ENCODE measurements at places on chromosomes 6 and 20. TPM values are rescaled to one million over a fixed set of nuclear protein-coding genes. Genes with fewer than 3 reads are reported as not detected.

Gene GHRH
- total RNA-seq = not detected

Gene ELOVL2
- 0.31 TPM for total RNA-seq

Gene ADAM33
- not detected for total RNA-seq

Gene PDE7B
- not detected for total RNA-seq

Gene PKIB
- total RNA-seq = 21.9 TPM

Gene RSPH3
- 2.6 TPM for total RNA-seq

Gene PRR18
- not detected for total RNA-seq

Gene ID1
- total RNA-seq = 167 TPM

Gene KIF25
- not detected for total RNA-seq

Gene SNAP25
- total RNA-seq = not detected

Gene IPCEF1
- 0.02 TPM for total RNA-seq

Gene OTOR
- not detected for total RNA-seq

Gene IMPG1
- total RNA-seq = not detected

Gene SYCP2
- 1.5 TPM for total RNA-seq

Gene SLC35D3
- total RNA-seq = not detected

- no peak for DNase-seq
- no peaks in the 10 kb centered on the region for H3K4me1 ChIP-seq
- H3K36me3 ChIP-seq = no peaks in the 10 kb centered on the region
- no peak overlapping the region for H3K27ac ChIP-seq
- H3K27me3 ChIP-seq = no peaks in the 10 kb centered on the region
Measured at GRCh38 chr20:9807136-9807535, 31.7 kb downstream of the PAK5 start.

- H3K27ac ChIP-seq = no peak overlapping the region
- no peaks in the 10 kb centered on the region for H3K27me3 ChIP-seq
- H3K4me3 ChIP-seq = no peak overlapping the region
- no peak for DNase-seq
Measured at GRCh38 chr20:50587291-50587961, 77.2 kb downstream of the PTPN1 start.

DNA sequence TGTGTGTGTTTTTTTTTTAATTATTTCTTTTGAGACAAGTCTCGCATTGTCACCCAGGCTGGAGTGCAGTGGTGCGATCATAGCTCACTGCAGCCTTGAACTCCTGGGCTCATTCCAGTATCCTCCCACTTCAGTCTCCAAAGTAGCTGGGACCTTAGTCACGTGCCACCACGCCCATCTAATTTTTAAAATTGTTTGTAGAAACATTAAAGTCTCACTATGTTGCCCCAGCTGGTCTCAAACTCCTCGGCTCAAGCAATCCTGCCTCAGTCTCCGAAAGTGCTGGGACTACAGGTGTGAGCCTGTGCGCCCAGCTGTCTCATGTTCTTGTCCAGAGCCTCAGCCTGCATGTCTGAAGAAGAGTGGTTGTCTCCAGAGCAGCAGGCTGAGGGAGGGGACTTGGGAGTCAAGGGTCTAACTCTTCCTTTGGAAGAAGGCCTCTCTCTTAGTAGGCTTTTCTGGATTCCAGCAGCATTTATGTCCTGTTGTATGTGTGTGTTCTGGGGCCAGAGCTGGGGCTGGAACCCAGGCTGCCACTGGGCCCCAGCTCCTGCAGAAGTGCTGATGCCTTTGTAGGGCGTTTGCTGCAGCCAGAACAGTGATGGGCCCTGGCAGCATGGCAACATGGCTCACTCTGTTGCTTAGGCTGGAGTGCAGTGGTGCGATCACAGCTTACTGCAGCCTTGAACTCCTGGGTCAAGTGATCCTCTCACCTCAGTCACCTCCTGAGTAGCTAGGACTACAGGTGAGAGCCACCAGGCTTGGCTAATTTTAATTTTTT lies 5.4 kb downstream of the DNMT3B start:
- no peak overlapping the region for H3K27ac ChIP-seq
- peaks cover 62% of the 10 kb centered on the region for H3K36me3 ChIP-seq
- no peaks in the 10 kb centered on the region for H3K27me3 ChIP-seq
- no peak overlapping the region for H3K4me3 ChIP-seq

GRCh38 chr20:20472684-20473274 lies 104.9 kb downstream of the INSM1 start:
- H3K36me3 ChIP-seq = no peaks in the 10 kb centered on the region
- no peaks in the 10 kb centered on the region for H3K4me1 ChIP-seq
- no peak overlapping the region for H3K4me3 ChIP-seq

- no peak overlapping the region for H3K27ac ChIP-seq
- no peak for DNase-seq
- no peak overlapping the region for H3K4me3 ChIP-seq
- H3K36me3 ChIP-seq = no peaks in the 10 kb centered on the region
Measured at GRCh38 chr20:45037050-45037449, 63.9 kb downstream of the KCNS1 start.

DNA sequence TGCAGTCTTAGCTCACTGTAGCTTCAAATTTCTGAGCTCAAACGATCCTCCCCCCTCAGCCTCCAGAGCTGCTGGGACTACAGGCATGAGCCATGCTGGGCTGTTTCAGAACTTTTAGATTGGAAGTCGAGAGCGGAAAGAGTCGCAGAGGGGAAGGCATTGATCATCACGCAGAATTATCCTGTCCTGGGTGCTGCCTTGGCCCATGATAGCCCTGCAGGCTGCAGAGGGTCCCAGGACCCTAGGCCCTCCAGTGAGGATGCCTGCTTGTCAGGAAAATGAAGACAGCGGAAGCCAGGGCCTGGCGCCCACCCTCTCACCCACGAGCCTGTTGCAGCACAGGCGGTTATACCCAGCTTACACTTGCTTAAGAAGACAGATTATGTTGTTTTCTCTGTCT lies 9.1 kb downstream of the TMEM181 start:
- peak overlapping the region; percentile 57 for H3K27ac ChIP-seq
- no peak overlapping the region for H3K4me3 ChIP-seq
- DNase-seq = no peak
- H3K4me1 ChIP-seq = peaks cover 24% of the 10 kb centered on the region
- H3K36me3 ChIP-seq = peaks cover 38% of the 10 kb centered on the region

DNA sequence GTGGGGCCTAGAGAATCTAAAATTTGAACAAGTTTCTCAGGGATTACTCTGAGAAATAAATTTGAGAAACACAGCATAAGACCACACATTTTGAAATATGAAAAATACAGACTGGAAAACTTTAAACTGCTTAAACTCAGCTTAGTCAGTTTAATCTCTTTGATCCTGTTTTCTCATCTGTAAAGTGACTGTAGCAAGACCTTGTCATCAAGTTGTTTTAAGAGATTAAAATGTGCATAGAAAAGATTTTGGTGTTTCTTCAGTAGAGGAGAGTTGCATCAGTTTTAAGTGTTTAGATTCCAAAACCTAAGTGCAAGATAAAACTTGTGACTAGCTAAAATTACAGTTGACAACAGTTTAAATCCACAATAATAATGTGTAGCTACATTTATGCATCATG lies 8.1 kb upstream of the BCKDHB start:
- no peaks in the 10 kb centered on the region for H3K4me1 ChIP-seq
- H3K36me3 ChIP-seq = no peaks in the 10 kb centered on the region
- H3K27me3 ChIP-seq = no peaks in the 10 kb centered on the region
- no peak for DNase-seq

GRCh38 chr6:134870677-134871498 lies 79.0 kb downstream of the ALDH8A1 start:
- no peaks in the 10 kb centered on the region for H3K36me3 ChIP-seq
- H3K27ac ChIP-seq = no peak overlapping the region
- DNase-seq = no peak
- no peak overlapping the region for H3K4me3 ChIP-seq
- H3K4me1 ChIP-seq = no peaks in the 10 kb centered on the region

- H3K4me1 ChIP-seq = peaks cover 7% of the 10 kb centered on the region
- H3K27me3 ChIP-seq = peaks cover 17% of the 10 kb centered on the region
- no peaks in the 10 kb centered on the region for H3K36me3 ChIP-seq
- H3K27ac ChIP-seq = no peak overlapping the region
Measured at GRCh38 chr20:38203337-38203980, 38.4 kb upstream of the TGM2 start.

DNA sequence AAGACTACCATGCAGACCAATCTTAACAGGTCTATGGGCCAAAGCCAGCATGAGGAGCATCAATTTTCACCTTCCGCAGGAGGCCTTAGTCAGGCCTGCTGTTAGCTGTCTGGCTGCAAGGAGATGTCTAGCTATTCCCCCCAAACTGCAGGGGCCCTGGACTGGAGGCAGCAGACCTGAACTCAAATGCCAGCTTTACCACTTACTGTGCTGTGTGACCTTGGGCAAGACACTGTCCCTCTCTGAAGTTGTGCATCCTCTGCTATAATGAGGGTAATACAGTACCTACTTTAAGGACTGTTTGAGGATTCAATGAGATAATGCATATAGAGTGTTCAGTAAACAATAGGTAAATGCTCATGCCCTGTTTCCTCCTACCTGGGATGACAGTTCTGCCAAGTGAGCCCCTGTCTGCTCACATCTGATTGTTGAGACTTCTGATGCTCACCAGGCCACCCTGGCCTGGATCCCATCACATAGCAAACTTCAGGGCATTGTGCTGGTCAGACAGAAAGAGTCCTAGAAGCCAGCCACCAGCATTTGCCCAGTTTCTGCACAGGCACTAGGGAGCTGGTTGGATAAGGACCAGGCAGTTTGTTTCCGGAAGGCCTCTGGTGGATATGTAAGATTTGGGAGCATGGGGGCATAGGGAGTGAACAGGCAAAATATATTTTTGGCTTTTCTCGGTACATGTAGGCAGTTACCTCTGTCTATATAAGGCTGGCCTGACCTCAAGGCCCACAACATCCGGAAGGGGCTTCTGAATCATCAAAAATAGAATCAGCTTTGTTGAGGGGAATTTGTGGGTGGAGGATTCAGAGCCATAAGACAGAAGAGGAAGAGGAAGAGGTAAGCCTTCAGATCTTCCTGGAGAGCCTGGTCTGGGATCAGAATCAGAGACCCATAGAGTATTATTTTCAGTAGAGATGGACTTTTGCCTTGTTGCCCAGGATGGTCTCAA lies 2.3 kb upstream of the OCSTAMP start:
- H3K4me1 ChIP-seq = no peaks in the 10 kb centered on the region
- no peak for DNase-seq
- H3K27me3 ChIP-seq = peaks cover 8% of the 10 kb centered on the region
- no peaks in the 10 kb centered on the region for H3K36me3 ChIP-seq

DNA sequence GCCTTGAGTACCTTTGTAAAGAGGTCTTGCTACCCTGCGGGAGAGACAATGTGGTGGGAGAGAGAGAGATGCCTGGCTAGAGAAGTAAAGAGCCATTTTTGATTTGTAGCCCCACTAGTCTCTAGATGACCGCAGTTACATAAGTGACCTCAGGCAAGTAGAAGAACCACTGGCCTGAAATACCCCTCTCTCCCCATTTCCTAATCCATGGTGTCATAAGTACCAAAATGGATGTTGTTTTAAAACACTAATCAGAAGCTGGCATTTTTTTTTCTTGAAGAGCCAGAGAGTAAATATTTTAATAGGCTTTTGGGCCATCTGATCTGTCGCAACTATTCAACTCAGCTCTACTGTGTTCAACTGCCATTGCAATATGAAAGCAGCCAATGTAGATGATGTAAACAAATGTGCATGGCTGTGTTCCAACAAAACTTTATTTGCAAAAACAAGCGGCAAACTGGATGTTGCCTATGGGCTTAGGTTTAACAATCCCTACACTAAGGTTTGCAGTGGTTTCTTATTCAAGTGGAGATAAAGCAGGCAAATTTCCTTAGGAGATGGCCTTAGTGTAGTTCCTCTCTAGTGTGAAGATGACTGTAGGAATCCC lies 36.5 kb downstream of the RARS2 start:
- no peak for DNase-seq
- no peaks in the 10 kb centered on the region for H3K27me3 ChIP-seq
- no peak overlapping the region for H3K27ac ChIP-seq

DNA sequence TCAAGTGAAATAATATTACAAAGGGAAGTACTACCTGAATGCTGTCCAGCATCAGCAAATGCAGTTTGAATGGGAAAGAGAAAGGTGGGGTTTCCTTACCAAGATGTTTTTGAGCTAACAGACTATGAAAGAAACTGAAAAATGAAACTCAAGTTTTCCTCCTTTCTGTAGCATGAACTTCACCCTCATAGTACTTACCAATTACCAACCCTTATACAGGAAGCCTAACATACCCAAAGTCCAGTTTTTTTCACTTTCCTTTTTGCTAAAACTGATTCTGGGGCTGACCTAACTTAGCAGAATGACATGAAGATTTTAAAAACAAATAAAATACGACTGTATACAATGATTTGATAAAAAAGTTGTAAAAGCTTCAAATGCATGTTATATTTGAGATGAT lies 5.2 kb downstream of the ZNFX1 start:
- peaks cover 7% of the 10 kb centered on the region for H3K4me1 ChIP-seq
- no peak overlapping the region for H3K27ac ChIP-seq
- H3K27me3 ChIP-seq = no peaks in the 10 kb centered on the region

- no peak overlapping the region for H3K27ac ChIP-seq
- H3K27me3 ChIP-seq = peaks cover 29% of the 10 kb centered on the region
- no peak for DNase-seq
- H3K4me1 ChIP-seq = no peaks in the 10 kb centered on the region
- no peaks in the 10 kb centered on the region for H3K36me3 ChIP-seq
Measured at GRCh38 chr20:51094221-51094620, 71.3 kb upstream of the KCNG1 start.

GRCh38 chr6:81262656-81263055 lies 489.8 kb downstream of the TENT5A start:
- no peak overlapping the region for H3K27ac ChIP-seq
- H3K27me3 ChIP-seq = no peaks in the 10 kb centered on the region
- H3K4me3 ChIP-seq = no peak overlapping the region
- DNase-seq = no peak
- H3K4me1 ChIP-seq = no peaks in the 10 kb centered on the region

- no peak for DNase-seq
- no peak overlapping the region for H3K27ac ChIP-seq
- no peaks in the 10 kb centered on the region for H3K4me1 ChIP-seq
- no peaks in the 10 kb centered on the region for H3K36me3 ChIP-seq
- no peak overlapping the region for H3K4me3 ChIP-seq
Measured at GRCh38 chr6:132368916-132369481, 32.3 kb downstream of the MOXD1 start.

- no peaks in the 10 kb centered on the region for H3K36me3 ChIP-seq
- H3K27me3 ChIP-seq = no peaks in the 10 kb centered on the region
- no peak for DNase-seq
- H3K4me1 ChIP-seq = peaks cover 49% of the 10 kb centered on the region
- H3K27ac ChIP-seq = peak overlapping the region; percentile 41
Measured at GRCh38 chr6:43934183-43934802, 164.3 kb downstream of the VEGFA start.

- no peak for DNase-seq
- no peaks in the 10 kb centered on the region for H3K36me3 ChIP-seq
- H3K27ac ChIP-seq = no peak overlapping the region
- H3K4me3 ChIP-seq = no peak overlapping the region
Measured at GRCh38 chr6:130129762-130130246, 92.9 kb downstream of the SAMD3 start.

GRCh38 chr6:47200536-47201334 lies 109.0 kb downstream of the TNFRSF21 start:
- no peaks in the 10 kb centered on the region for H3K36me3 ChIP-seq
- H3K4me1 ChIP-seq = no peaks in the 10 kb centered on the region
